ENCODE measurements at places on chromosomes 2 and 18.

GRCh38 chr2:48356701-48357325 is 173.1 kb upstream of the STON1 start:
- DNase-seq, result no peak

- DNase-seq, result no peak
Measured at GRCh38 chr2:164257742-164258141, 363.5 kb downstream of the GRB14 start.

DNA sequence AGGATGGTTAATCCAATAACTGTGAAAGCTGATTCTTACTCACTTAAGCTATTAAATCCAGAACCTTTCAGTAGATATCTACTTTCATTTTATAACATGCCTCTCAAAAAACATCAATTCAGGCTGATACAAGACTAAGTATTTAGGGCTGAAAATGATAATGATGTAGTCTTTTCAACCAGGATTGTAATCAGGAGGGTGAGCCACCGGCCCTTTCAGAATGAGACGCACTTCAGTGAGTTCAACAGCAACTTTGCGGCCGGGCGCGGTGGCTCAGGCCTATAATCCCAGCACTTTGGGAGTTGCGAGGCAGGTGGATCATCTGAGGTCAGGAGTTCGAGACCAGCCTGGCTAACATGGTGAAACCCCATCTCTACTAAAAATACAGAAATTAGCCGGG is 30.4 kb downstream of the RBMS1 start:
- no peak for DNase-seq

- no peak for DNase-seq
Measured at GRCh38 chr18:12336887-12337286, 28.8 kb downstream of the TUBB6 start.

GRCh38 chr2:192379736-192380135 is 185.0 kb upstream of the TMEFF2 start:
- DNase-seq, result no peak

- DNase-seq, result no peak
Measured at GRCh38 chr18:27674411-27674810, 489.3 kb upstream of the CHST9 start.
